Activated CD8-positive, alpha-beta memory T cell treated with anti-CD3 and anti-CD28 coated beads for 4 hours (primary cell): ENCODE measurements at places on chromosomes 7 and 10.

DNA sequence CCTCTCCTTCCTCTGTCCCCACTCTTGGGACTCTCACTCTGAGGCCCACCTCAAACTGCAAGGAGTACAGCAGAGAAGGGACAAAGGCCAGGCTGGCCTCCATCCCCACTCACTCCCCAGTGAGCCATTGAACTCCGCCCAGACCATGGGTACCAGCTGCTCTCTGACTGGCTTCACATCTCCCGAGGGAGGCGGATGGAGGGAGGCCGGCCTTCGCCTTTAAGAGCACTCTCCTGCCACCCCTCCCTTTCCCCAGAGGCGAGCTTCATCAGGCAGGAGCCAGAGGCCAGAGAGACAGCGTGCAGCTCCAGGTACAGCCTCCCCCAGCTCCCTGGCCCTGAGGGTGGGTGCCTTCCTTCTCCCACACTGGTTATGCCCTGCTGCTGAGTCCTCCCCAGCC lies 1.8 kb upstream of the LDB3 start:
- DNase-seq = no peak

DNA sequence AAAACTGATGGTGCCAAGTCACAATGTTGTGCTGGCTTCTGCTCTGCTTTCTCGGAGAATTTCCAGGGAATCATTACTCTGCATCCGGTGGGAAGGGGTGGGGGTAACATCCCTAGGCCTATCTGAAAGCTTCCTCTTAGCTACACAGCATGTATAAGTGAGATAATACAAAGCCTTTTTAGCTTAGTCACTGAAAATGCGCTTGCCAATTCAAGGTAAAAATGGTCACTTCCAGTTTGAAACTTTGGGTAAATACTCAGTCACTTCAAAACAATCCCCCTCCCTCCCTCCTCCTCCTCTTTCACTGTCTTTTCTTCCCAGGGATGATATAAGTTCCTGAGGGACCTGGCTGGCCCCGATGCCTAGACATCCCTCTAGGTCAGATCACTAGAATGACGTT lies 57.3 kb upstream of the APBB1IP start:
- DNase-seq = no peak

GRCh38 chr10:6649903-6650302 lies 69.8 kb upstream of the PRKCQ start:
- no peak for DNase-seq

DNA sequence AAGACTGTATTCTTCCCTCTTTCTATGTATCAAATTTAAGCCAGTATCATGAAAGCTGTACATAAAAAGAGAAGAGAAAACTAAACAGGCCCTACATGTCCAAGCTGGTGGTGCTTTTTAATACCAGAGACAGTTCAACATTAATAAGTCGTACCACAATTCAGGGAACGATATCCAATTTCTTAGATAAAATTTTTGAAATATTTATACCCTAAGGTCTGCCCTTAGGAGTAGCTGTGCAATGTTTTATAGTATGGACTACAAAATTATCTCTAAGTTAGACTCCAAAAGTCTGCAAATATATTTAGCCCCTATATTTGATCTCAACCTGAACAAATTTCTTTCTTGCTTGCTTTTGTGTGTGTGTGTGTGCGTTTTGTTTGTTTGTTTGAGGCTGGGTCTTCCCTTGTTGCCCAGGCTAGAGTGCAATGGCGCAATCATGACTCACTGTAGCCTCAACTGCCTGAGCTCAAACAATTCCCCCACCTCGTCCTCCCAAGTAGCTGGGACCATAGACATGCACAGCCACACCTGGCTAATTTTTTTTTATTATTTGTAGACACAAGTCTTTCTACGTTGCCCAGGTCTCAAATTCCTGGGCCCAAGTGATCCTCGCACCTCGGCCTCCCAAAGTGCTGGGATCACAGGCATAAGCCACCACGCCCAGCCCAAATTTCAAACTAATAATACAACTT lies 13.2 kb downstream of the ARHGAP19 start:
- no peak for DNase-seq

DNA sequence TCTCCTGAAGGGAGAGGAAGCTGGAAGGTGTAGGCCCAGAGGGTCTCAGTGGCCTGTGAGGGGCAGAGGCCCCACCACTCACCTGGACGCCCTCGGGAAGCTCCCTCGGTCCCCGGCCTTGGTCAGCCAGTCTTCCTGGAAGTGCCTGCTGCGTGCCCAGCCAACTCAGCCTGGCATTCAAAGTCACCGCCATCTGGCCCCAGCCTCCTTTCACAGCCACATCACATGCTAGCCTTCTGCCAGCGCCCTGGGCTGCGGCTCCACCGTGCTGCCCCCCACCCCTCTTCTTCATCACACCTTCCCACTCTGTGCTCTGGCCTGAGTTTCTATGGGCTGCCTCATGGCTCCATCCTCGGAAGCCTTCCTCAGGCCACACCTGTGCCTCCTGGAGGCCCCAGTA lies 98.0 kb downstream of the ZMIZ1 start:
- no peak for DNase-seq

GRCh38 chr7:2008101-2008935 lies 224.4 kb downstream of the MAD1L1 start:
- no peak for DNase-seq

DNA sequence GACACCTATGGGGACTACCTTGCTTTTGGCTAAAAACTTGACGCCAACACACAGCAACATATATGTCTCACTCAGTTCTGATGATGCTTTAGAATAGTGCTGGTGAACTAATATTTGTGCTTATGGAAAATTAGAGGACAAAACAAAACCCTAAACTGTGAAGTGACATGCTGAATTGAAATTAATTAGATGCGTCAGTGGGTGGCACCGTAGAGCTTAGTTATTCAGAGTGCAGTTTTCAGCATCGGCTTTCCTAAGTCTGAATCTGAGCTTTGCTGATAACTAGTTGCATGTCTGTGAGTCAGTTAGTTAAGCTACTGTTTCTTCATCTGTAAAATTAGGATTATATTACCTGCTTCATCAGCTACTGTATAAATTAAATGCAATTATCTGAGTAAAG lies 245.0 kb upstream of the SORCS1 start:
- DNase-seq = no peak

DNA sequence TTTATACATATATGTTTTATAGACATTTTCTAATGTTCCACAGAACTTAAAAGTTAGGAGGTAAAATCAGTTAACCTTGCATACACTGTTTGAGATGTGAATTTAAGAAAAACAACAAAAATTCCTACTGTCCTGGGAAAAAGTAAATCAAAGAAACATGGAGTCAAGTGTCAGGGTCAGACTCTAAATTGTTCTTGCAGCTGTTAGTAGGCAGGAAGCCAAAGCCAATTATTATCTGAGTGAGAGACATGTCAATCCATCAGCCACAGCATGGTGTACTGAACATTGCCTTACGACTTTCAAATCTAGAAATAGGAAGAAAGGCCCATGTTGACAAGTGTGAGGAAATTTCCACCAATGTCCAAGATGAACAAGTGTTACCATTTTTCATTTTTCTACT lies 461.2 kb upstream of the MBL2 start:
- DNase-seq = no peak

GRCh38 chr10:85266808-85267207 lies 938.4 kb downstream of the CCSER2 start:
- no peak for DNase-seq

- DNase-seq = no peak
These were observed 207.6 kb downstream of the FRMD4A start for GRCh38 chr10:14123139-14123538.

DNA sequence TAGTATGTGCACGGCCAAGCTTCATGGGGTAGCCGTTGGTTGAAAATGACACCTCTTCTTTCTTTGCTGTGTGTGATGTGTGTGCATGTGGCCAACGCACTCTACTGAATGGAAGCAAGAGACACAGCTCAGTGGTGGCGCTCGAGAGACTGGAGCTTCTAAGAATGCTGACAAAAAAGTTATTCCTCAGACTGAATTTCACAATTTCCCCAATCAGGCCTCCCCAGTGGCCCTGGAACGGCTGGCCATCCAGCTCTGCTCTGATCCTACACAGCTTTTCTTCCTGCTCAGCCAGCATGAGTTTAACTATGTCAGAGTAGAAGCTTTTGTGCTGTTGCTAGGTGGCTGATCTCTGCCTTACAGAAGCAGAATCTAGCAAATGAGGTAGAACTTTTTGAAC lies 186.7 kb upstream of the PLXDC2 start:
- no peak for DNase-seq

GRCh38 chr7:37342688-37343471 lies 105.8 kb downstream of the ELMO1 start:
- DNase-seq = peak; percentile 27
